ENCODE measurements at places on chromosomes 6 and 20. TPM values are rescaled to one million over a fixed set of nuclear protein-coding genes. Genes with fewer than 3 reads are reported as not detected.

- H3K27ac ChIP-seq: no peak overlapping the region
- no peaks in the 10 kb centered on the region for H3K27me3 ChIP-seq
- DNase-seq: no peak
- no peak overlapping the region for H3K4me3 ChIP-seq
Measured at GRCh38 chr20:3420211-3420707, 12.8 kb upstream of the DNAAF9 start.

- no peaks in the 10 kb centered on the region for H3K4me1 ChIP-seq
- H3K27ac ChIP-seq: no peak overlapping the region
- no peaks in the 10 kb centered on the region for H3K27me3 ChIP-seq
- H3K4me3 ChIP-seq: no peak overlapping the region
- no peaks in the 10 kb centered on the region for H3K36me3 ChIP-seq
Measured at GRCh38 chr20:10509376-10509775, 74.3 kb downstream of the SLX4IP start.

- H3K36me3 ChIP-seq: no peaks in the 10 kb centered on the region
- peaks cover 5% of the 10 kb centered on the region for H3K4me1 ChIP-seq
- no peak for DNase-seq
- H3K4me3 ChIP-seq: no peak overlapping the region
- H3K27ac ChIP-seq: no peak overlapping the region
Measured at GRCh38 chr6:1884313-1884712, 274.6 kb downstream of the FOXC1 start.

BCAS1 gene
- 29.2 TPM for polyA plus RNA-seq

ADTRP gene
- 24.3 TPM for polyA plus RNA-seq

DNA sequence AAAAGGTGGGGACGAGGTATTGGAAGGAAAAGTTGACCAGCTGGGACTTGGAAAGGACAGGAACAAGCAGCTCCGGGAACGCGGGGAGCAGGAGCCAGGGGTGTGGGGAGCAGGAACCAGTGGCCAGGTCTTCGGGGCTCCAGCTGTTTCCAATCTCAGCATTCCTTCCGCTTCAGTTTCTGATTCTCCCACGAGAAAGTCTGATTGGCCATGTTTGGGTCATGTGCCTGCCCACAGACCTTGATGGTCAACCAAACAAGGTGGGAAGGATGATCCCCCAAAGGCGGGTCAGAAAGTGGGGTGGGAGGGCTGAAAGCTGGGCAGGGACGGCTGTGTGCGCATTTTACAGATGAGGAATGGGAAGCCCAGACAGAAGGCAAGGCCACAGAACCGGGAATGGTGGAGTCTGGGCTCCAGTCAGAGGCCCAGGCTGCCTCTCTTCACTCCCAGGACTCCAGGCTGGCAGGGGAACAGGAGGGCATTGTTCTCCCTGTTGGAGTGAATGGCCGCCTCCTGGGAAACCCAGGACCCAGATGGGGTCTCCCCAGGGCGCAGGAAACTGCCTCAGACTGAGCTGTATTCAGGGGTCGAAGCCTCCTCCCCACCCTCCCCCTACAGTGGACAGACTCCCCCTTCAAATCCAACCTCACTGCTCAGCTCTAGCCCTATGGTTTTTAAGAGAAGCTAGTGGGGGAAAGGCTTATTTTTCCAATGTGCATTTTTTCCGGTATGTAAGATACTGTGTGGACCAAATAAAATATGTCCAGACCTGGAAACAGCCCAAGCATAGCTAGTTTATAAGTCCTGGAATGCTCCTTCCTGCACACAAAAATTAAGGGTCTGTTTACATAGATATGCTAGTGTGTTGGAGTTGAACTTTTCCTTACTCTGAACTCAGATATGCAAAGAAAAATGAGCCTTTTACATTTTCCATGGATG, 12.2 kb upstream of the PTGIS start:
- no peak overlapping the region for H3K4me3 ChIP-seq
- peaks cover 32% of the 10 kb centered on the region for H3K4me1 ChIP-seq
- H3K27me3 ChIP-seq: no peaks in the 10 kb centered on the region
- no peak for DNase-seq

PTK6 gene
- 0.31 TPM for polyA plus RNA-seq

- no peaks in the 10 kb centered on the region for H3K4me1 ChIP-seq
- no peak overlapping the region for H3K4me3 ChIP-seq
- DNase-seq: no peak
- H3K36me3 ChIP-seq: peaks cover under 1% of the 10 kb centered on the region
- no peaks in the 10 kb centered on the region for H3K27me3 ChIP-seq
Measured at GRCh38 chr6:71410164-71410566, 121.6 kb downstream of the OGFRL1 start.

- DNase-seq: peak; percentile 27
- no peaks in the 10 kb centered on the region for H3K27me3 ChIP-seq
- H3K4me1 ChIP-seq: no peaks in the 10 kb centered on the region
- H3K36me3 ChIP-seq: no peaks in the 10 kb centered on the region
Measured at GRCh38 chr6:20056350-20056992, 155.8 kb downstream of the MBOAT1 start.

STMND1 gene
- 0.61 TPM for polyA plus RNA-seq

CDKN1A gene
- polyA plus RNA-seq: 183 TPM

DNA sequence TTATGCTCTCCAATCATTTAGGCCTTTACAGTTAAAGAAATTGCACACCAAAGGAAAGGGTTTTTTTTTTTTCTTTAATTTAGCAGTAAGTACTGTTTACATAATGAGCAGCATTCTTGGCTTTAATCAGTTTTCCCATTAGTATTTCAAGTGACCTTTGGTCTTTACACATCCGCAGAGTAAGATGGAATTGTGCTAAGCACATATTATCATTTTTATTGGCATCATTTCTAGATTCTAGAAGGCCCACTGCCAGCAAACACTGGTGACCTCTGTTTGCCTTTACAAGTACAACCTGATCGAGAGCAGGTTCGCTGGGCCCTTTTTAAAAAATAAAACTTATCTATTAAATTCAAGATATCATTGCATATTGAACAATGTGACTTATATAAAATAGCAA, 104.3 kb downstream of the ADGRG6 start:
- peaks cover 18% of the 10 kb centered on the region for H3K4me1 ChIP-seq
- no peaks in the 10 kb centered on the region for H3K36me3 ChIP-seq
- peak; percentile 42 for DNase-seq

FAM217B gene
- 15.4 TPM for polyA plus RNA-seq

DNA sequence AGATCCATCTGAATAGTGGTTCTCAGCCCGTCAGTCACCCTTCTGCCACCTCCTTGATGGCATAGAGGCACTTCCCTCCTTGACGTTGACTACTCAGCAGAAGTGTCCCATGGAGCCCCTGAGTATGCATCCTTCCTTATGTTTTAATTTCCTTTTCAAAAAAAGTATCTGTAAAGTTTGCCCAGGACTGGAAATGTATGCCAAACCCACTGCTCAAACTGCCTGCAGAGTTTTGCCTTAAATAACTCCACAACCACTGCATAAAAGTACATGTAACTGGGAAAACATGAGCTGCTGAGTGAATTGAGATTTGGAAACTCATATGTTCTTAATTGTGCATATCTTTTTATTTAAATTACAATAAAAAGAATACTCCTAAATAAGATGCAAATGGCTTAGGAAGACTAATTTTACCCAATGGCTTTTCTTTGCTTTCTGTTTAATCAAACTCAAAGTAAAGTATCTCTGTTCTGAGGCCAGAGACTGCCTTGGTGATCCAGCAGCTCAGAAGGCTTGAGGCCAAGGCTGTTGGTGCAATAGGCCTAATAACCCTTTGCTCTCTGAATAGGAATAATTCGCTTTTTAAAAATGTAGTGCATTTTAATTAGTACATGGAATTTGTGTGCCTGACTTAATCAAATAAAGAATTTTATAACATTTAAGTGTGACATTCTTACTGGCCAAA, 90.4 kb downstream of the FNDC1 start:
- H3K4me3 ChIP-seq: no peak overlapping the region
- H3K4me1 ChIP-seq: no peaks in the 10 kb centered on the region
- H3K27me3 ChIP-seq: no peaks in the 10 kb centered on the region
- no peaks in the 10 kb centered on the region for H3K36me3 ChIP-seq

- no peaks in the 10 kb centered on the region for H3K27me3 ChIP-seq
- H3K4me1 ChIP-seq: no peaks in the 10 kb centered on the region
- H3K27ac ChIP-seq: no peak overlapping the region
- no peaks in the 10 kb centered on the region for H3K36me3 ChIP-seq
- H3K4me3 ChIP-seq: no peak overlapping the region
Measured at GRCh38 chr20:58645412-58645968, 5.6 kb upstream of the STX16 start.

DNA sequence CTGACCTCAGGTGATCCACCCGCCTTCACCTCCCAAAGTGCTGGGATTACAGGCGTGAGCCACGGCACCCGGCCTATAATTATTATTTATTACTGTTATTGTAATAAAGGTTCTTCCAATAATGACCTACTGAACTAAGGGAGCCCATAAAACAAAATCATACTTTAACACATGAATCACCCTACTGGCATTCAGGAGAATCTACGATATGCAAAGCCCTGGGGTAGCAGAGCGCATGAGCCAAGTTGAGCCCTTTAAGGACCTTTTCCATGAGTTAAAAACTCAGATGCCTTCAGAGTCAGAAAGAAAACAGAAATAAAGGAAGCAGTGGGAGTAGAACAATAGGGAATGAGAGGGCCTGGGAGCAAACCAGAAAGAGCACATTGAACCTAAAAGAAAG, 41.5 kb downstream of the SNRPB start:
- no peaks in the 10 kb centered on the region for H3K36me3 ChIP-seq
- no peak overlapping the region for H3K27ac ChIP-seq
- no peaks in the 10 kb centered on the region for H3K27me3 ChIP-seq
- H3K4me3 ChIP-seq: no peak overlapping the region

DNA sequence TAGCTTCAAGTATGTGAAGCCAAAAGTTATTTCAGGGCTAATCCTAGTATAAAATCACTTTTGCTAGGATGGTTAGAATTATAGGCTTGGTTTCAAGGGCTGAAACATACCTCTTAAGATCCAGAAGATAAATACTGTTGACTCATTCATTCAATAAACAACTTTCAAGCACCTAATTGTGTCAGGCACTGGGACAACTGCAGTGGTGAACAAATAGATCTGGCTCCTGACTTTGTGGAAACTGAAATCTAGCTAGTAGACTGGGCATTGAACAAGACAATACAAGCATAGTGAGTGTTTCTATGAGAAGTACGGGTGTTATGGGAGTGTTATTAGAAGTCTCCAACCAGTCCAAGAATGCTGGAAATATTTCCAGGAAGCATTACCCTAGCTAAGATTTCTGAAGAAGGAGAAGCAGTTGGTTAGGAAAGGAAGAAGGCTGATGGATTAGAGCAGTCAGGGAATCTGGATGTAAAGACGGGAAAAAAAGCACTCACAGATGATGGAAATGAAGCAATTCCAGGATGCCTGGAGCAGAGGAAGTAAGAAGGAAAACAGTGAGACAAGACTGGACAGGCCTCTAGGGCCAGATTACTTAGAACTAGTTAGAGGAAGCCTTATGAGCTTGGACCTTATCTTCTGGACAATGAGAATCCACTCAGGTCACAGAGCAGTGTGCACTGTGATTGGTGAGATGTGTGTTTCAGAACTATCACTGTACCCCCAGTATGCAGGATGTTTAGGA, 132.6 kb upstream of the RAB32 start:
- no peak overlapping the region for H3K4me3 ChIP-seq
- H3K4me1 ChIP-seq: no peaks in the 10 kb centered on the region
- H3K36me3 ChIP-seq: no peaks in the 10 kb centered on the region
- H3K27me3 ChIP-seq: no peaks in the 10 kb centered on the region

DNA sequence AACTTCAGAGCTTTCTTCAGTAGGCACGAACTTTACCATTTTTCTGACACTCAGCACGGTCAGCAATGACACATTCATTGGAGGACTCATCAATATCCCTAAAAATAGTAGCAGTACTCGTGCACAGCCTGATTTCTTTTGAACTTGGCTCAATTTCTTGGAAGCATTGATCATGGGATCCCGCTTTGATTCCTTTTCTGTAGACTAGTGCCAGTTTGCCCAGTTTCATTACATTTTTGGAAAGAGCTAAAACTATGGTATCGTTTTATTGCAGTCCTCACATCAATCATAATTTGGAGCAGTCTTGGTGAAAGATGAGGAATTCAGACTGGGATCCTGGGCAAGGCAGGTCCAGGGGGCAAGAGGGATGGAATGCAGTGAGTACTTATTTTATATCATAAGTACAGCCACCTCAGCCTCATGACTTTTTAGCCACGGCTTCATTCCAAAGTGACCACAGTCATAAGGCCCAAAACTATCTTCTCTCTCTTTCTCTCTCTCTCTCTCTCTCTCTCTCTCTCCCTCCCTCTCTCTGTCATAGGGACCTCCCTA, 170.9 kb upstream of the AKAP12 start:
- no peaks in the 10 kb centered on the region for H3K36me3 ChIP-seq
- H3K4me1 ChIP-seq: peaks cover 6% of the 10 kb centered on the region
- no peaks in the 10 kb centered on the region for H3K27me3 ChIP-seq

DNA sequence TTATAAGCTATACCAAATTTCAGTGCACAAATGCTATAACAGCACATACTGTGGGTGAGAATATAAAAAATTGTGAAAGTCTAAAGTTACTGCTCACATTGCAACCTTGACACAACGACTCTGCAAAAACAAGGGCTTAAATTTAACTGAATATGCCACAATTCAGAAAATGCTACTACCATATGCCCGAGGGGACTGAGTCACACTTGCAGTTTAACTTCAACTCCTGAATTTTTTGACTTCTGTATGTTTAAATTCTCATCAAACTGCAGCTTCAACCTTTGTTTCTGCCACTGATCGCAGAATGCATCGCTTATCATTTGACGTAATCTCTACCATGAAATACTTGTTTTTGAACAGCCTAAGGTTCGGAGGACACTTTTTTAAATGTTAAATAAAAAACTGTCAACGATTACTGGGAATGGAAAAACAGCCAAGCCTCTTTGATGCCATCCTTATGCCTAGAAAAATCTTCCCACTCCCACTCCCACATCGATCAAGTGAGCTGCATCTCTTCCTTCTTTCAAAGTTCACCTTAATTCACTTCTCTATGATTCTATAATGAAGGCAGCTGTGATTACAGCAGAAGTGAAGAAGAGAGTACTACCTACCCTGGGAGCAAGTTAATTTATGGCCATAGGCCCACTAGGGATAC, 136.5 kb downstream of the ATXN1 start:
- no peaks in the 10 kb centered on the region for H3K27me3 ChIP-seq
- H3K27ac ChIP-seq: no peak overlapping the region
- no peak overlapping the region for H3K4me3 ChIP-seq
- no peaks in the 10 kb centered on the region for H3K36me3 ChIP-seq

DNA sequence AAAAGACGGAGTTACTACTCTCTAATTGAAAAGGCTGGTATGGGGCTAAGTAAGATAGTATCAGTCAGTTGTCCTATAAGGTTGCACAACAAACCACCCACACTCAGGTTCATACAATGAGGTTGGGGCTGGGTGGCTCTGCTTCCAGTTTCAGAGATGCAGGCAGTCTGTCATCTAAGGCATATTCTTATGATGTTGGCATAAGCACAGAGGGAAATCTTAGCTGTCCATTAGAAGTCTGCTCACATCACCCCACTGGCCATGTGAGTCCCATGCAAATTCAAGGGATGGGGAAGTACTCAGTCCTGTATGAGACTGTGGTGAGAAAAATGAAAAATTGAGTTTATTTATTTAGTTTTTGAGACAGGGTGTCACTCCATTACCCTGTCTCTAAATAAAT, 118.6 kb downstream of the LAMP5 start:
- DNase-seq: no peak
- no peaks in the 10 kb centered on the region for H3K27me3 ChIP-seq
- no peak overlapping the region for H3K27ac ChIP-seq
- H3K4me3 ChIP-seq: no peak overlapping the region
- no peaks in the 10 kb centered on the region for H3K4me1 ChIP-seq

GRCh38 chr6:79238919-79239318, 4.4 kb upstream of the HMGN3 start:
- DNase-seq: peak; percentile 3
- no peaks in the 10 kb centered on the region for H3K27me3 ChIP-seq
- H3K36me3 ChIP-seq: no peaks in the 10 kb centered on the region
